ENCODE measurements at places on chromosomes 5 and 9.

DNA sequence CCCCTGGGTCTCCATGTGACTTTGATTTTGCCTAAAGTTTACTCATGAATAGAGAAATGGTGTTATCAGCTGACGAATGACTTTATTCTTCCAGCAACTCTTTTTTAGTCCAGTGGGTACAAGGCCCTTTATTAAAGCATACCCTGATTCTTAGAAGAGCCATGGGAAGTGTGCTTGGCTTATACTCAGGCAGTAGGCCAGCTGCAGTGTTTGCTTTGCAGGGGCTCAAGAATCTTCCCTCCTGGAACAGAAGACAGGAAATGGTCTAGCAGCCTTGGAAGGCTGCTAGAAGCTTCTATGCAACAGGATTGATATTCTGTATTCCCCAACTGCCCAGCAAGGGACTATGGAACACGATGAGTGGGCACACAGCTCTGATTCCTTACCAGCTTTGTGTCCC lies 73.4 kb upstream of the PLPP6 start:
- DNase-seq: no peak

GRCh38 chr9:2697492-2697891 lies 19.8 kb upstream of the KCNV2 start:
- DNase-seq: no peak

DNA sequence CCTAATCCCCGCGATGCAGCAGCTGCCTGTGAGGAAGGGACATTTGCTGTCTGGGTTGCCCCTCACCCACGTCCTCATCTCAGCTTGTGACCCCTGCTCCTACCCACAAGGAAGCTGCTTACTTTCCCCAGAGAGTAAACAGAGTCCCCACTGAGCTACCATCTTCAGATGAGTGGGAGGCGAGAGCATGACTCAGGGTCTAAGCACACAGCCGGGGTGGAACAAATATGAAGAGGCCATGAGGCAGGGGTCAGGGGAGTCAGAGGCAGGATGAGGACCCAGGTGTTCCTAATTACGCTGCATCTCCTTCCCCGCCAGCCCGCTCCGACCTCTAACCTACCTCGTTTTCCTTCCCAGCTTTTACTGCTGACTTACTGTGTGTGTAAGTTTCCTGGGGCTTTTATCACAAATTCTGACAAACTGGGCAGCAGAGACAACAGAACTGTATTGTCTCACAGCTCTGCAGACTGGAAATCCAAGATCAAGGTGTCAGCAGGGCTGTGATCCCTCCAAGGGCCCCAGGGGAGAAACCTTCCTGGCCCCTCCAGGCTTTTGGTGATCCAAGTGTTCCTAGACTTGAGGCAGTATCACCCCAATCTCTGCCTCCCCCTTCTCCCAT lies 94.0 kb upstream of the DNAH5 start:
- DNase-seq: no peak

- no peak for DNase-seq
These were observed 158.3 kb downstream of the NR2F1-AS1 start for GRCh38 chr5:93422652-93423280.

GRCh38 chr9:120538339-120538738 lies 41.6 kb downstream of the CDK5RAP2 start:
- no peak for DNase-seq

- DNase-seq: no peak
These were observed 236.5 kb upstream of the TRIM32 start for GRCh38 chr9:116450378-116451139.

GRCh38 chr5:93649234-93649900 lies 66.3 kb downstream of the NR2F1 start:
- DNase-seq: no peak
